ENCODE measurements at places on chromosomes 7 and 10.
A peak's percentile ranks its signal among the peaks of the same experiment; 100 is the strongest.

GRCh38 chr10:113028456-113029440 is 78.7 kb downstream of the TCF7L2 start:
- DNase-seq = no peak
- no peak overlapping the region for H3K27ac ChIP-seq
- H3K27me3 ChIP-seq = peaks cover 17% of the 10 kb centered on the region
- H3K4me3 ChIP-seq = no peak overlapping the region

GRCh38 chr7:7014827-7015595 is 167.3 kb upstream of the C1GALT1 start:
- peaks cover 10% of the 10 kb centered on the region for H3K27me3 ChIP-seq
- no peak for DNase-seq
- no peak overlapping the region for H3K4me3 ChIP-seq
- H3K36me3 ChIP-seq = no peaks in the 10 kb centered on the region

DNA sequence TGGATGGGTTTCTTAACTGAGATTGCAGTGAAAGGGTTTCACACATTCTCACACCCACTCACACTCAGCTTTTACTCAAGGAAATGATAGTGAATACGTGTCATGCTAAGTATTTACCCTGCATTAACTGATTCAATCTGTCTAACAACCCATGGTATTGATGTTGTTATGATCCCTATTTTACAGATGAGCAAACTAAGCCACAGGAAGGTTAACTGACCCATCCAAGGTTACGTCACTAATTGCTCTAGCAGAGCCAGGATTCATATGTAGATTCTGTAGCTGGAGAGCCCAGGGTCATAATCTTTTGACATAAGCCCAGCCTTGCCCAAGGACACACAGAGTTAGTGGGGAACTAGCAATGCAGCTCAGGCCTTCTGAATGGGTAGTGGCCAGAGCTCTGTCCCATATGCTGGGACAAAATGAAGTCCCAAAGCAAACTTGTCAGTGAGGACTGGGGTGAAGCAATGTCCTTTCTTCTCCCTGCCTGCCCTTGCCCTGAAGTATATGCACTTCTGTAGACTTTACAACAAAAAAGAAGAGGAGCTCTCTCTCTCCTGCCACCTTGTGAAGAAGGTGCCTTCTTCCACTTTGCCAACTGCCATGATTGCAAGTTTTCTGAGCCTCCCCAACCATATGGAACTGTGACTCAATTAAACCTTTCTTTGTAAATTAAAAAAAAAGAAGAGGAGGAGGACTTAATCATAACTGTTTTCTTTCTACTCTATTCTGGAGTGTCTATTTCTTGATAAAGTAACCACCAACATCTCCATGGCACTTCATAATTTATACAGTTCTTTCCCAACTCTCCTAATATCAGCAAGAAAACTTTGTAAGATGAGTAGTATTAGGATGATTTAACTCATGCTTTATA is 4.9 kb upstream of the CYP3A7 start:
- peaks cover 6% of the 10 kb centered on the region for H3K27me3 ChIP-seq
- H3K27ac ChIP-seq = peak overlapping the region; percentile 28
- no peak for DNase-seq

DNA sequence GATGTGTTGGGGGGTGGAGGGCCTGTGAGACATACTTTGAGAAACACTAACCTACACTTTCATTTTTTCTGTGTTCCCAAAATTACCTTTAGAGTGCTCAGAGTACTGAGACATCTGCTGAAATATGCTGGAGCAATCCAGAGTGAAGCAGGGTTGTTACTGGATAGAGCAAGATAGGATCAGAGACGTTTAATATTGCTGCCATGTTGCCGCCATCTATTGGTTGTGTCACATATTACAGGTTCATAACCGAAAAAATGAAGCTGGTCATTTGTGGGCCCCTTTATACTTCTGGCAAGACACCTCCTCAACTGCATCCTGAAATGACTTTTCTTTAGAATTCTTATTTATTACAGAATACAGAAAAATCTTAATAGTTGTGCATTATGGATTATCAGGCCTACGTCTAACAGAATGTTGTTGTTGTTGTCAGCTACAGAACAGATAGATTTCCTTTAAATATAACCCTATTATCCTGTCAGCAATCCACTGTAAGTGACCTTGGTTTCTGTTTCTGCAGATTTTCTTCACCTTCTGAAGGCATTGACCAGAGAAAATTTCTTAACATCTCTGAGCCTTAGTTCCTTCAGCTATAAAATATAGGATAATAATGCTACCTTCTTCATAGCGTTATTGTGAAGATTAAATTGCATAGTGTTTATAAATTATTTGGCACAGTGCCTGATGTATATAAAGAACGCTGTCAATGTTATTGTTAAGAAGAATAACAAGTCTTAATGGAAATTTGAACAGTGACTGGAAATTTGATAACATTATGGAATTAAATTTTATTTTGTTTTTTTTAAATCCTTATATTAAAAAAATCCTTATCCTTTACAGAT is 16.2 kb upstream of the DLD start:
- H3K4me1 ChIP-seq = peaks cover 12% of the 10 kb centered on the region
- no peaks in the 10 kb centered on the region for H3K36me3 ChIP-seq
- DNase-seq = peak; percentile 32
- H3K4me3 ChIP-seq = no peak overlapping the region
- H3K27me3 ChIP-seq = no peaks in the 10 kb centered on the region

DNA sequence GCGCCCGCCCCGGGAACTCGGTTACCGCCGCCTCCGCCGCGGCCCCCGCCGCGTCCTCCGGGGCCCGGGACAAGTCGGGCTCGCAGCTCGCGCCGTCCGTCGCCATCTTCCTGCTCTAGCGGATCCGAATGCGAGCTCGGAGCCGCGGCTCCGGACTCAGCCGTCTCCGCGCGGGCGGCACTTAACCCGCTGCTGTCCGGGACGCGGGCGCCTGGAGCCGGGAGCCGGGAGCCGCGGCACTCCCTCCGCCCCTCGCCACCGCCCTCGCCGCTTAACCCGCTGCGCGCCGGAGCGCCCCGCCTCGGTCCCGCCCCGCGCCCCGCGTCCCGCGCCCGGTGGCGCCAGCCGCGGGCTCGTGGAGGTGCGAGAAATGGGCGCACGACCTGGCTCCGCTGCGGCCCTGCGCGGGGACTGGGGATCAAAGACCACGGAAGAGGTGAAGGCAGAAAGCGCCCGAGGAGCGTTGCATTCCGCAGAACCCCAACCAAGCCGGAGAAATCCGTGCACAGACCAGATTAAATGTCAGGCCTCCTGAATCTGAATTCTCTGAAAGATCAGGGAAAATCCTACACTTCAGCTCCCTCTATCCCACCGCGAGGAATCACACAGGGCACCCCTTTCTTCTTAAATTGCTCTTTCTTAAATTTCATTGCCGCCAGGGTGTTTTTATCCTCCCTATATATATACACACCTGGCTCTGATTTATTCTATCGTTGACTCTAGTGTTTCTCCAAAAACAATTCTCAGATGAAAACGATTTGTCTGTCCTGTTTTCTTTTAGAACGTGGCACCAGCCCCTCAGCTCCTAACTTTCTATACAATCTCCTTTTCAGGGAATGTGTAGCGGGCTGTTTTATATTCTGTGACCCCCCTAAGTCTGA is at the start of gene CTTNBP2:
CTTNBP2 (minus strand) TSS at position 132 of the 881 bp plus-strand sequence; CDS start at position 106, 26 bp downstream.
- DNase-seq = no peak
- H3K36me3 ChIP-seq = no peaks in the 10 kb centered on the region
- H3K27me3 ChIP-seq = peaks cover 53% of the 10 kb centered on the region
- H3K4me3 ChIP-seq = peak within 1 kb of the TSS; percentile 47

GRCh38 chr7:40470817-40471216 is 336.0 kb downstream of the SUGCT start:
- no peak overlapping the region for H3K27ac ChIP-seq
- no peak overlapping the region for H3K4me3 ChIP-seq
- no peaks in the 10 kb centered on the region for H3K36me3 ChIP-seq
- H3K27me3 ChIP-seq = no peaks in the 10 kb centered on the region

DNA sequence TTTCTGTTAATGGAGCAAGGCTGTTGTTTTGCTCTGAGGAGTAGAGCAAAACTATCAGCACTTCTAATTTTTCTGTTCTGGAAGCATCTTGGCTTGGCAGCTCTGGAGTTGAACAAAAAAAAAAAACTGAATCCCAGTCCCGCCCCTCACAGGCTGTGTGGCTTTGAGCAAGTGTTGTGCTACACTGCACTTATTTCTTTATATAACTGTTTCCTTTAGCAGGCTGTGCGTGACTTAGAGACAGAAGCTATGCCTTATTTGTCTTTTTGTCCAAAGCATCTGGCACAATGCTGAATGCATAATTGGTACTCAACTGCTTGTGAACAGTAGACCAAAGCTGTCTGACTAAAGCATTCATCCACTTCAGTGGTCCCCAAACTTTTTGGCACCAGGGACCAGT is 96.1 kb downstream of the AMPH start:
- H3K27me3 ChIP-seq = no peaks in the 10 kb centered on the region
- DNase-seq = no peak
- H3K27ac ChIP-seq = no peak overlapping the region
- no peak overlapping the region for H3K4me3 ChIP-seq
- no peaks in the 10 kb centered on the region for H3K36me3 ChIP-seq

DNA sequence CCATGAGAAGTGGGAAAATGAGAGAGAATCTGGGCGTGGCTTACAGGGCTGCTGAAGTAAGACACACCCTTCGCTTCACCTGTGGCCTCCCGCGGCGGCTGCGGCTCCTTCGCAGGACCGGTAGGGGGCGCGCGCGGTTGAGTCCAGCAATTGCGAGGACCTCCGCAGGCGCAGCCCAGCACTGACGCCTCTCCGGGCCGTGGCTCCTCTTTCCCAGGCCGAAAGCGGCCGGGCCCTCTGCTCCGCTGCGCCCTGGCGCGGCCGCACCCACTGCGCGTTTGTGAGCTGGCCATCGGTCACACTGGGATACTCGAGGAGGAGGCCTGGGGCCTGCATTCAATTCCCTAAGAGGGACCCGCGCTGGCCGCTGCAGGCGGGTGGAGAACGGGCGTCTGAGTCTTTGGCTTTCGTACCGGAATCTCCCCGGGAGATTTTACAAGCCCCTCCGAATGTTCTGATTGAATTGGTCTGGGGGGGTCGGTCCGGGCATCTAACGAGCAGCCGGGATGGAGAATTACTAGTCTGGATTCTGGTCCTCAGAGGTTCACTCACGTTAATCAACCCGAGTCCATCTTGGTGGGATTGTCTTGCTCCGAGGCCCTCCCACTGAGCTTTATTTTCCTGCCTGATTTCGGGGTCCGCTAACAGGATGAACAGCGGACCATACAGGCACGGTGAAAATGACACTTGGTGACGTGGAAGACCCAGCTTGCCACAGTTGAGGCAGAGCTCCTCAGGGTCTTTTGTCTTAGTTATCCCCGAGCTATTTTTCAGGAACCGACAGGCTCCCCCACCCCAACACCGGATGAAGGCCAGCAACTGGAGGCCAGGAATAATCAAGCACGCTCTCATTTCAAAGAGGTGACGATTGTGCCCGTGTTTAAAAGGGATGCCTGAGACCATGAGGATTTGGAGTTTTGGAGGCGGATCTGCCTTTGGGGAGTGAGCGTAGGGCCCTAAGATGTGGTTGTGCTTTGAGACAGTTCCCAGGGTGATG is at the start of gene LRRD1:
LRRD1 (minus strand) TSS at position 215 of the 997 bp plus-strand sequence. CDS start 13,940 bp downstream, outside the sequence.
- peaks cover 6% of the 10 kb centered on the region for H3K4me1 ChIP-seq
- H3K27ac ChIP-seq = no peak within 1 kb of the TSS
- peak; percentile 94 for DNase-seq
- no peaks in the 10 kb centered on the region for H3K36me3 ChIP-seq
- peak within 1 kb of the TSS; percentile 69 for H3K4me3 ChIP-seq

- no peak for DNase-seq
- peaks cover 51% of the 10 kb centered on the region for H3K4me1 ChIP-seq
- H3K36me3 ChIP-seq = no peaks in the 10 kb centered on the region
- H3K4me3 ChIP-seq = no peak overlapping the region
- H3K27ac ChIP-seq = peak overlapping the region; percentile 99
- H3K27me3 ChIP-seq = peaks cover 9% of the 10 kb centered on the region
Measured at GRCh38 chr10:78975926-78976325, 92.8 kb upstream of the ZMIZ1 start.

DNA sequence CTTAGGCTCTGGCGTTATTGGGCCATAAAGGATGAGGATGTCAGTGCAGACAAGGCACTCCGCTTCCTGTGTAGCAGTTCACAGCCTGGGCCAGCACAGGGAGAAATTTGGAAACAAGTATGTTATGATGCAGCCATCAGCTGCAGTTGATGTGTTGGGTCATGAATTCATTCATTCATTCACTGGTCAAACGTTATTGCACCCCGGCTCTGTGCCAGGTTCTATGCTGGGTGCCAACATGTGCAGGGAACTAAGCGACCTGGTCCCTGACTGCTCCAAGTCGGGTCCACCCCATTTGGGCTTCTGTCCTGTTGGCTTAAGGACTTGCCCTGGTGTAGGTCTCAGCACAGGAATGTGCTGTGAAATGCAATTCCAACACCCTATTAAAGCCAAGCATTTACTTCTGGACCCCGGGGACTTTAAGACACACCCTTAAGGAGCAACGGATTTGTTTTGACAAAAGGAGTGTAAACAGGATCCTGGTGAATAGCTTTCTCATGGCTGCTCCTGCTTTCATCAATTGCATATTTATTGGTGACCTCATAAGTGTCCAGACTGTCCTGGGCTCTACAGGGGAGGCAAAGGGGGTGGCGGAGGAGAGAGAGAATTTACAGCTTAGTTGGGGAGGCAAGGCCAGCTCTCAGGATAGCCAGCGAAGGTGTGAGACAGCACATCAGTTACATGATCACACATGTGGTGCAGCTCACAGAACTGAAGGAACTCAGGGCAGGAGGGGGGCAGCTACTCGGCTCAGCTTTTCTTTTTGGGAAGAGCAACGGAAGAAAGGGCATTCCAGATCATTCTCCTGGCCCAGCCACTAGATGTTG is 158.6 kb downstream of the GRK5 start:
- peaks cover 12% of the 10 kb centered on the region for H3K4me1 ChIP-seq
- DNase-seq = no peak
- H3K4me3 ChIP-seq = no peak overlapping the region
- no peak overlapping the region for H3K27ac ChIP-seq
- H3K27me3 ChIP-seq = no peaks in the 10 kb centered on the region
- peaks cover 2% of the 10 kb centered on the region for H3K36me3 ChIP-seq

DNA sequence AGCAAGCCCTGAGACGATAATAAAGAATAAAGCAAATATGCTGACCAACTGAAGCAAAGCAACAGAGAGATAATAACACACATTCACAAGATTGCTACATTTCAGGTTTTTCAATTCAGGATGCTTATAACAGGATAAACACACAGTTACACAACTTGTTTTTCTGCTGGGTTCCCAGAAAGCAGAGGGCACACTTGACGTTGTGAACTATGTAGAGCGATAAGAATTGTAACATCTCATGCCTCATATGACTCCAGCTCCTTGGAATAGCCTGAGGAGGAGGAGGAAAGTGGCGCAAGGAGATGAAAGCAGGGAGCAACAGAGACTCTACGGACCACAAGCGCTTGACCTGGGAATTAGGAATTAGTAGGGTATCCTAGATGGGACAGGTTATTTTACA is 201.7 kb downstream of the SKAP2 start:
- peaks cover 5% of the 10 kb centered on the region for H3K27me3 ChIP-seq
- H3K4me3 ChIP-seq = no peak overlapping the region
- no peak overlapping the region for H3K27ac ChIP-seq
- H3K4me1 ChIP-seq = peaks cover 14% of the 10 kb centered on the region
- no peaks in the 10 kb centered on the region for H3K36me3 ChIP-seq
